ENCODE measurements at places on chromosomes 4 and X.
A peak's percentile ranks its signal among the peaks of the same experiment; 100 is the strongest.

DNA sequence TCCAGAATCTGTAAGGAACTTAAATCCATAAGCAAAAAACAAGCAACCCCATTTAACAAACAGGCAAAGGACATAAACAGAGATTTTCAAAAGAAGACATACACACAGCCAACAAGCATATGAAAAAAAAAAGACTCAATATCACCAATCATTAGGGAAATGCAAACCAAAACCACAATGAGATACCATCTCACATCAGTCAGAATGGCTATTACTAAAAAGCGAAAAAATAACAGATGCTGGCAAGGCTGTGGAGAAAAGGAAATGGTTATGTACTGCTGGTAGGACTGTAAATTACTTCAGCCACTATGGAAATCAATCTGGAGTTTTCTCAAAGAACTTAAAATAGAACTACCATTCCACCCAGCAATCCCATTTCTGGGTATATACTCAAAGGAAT is 156.8 kb upstream of the RADX start:
- no peak for DNase-seq

DNA sequence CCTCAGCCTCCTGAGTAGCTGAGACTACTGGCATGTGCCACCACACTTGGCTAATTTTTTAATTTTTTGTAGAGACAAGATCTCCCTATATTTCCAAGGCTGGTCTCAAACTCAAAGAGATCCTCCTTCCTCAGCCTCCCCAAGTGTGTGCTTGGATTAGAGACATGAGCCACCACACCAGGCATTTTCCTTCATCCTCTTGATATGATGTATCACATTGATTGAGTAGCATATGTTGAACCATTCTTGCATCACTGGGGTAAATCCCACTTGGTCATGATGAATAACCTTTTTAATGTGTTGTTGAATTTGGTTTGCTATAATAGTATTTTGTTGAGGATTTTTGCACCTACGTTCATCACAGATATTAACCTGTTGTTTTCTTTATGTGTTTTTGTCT is 24.2 kb upstream of the PPM1K start:
- no peak for DNase-seq

DNA sequence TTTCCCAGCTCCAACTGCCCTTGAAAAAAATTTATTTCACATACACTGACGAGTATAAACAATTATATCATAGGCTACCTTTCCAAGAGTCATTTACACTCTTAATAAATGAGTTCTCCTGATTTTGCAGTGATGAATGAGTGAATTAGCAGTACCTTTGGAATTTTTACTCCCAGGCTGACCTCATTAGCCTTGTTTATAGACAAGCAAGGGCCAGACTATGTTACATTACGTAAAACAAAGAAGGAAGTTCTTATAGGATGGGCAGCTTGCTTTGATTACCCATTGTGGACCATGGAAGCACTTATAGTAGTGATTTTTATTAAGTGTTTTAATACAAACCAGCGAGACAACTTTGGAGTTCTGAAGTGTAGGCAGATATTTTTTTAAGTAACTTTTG is 112.9 kb upstream of the C1QTNF7 start:
- DNase-seq, result no peak

DNA sequence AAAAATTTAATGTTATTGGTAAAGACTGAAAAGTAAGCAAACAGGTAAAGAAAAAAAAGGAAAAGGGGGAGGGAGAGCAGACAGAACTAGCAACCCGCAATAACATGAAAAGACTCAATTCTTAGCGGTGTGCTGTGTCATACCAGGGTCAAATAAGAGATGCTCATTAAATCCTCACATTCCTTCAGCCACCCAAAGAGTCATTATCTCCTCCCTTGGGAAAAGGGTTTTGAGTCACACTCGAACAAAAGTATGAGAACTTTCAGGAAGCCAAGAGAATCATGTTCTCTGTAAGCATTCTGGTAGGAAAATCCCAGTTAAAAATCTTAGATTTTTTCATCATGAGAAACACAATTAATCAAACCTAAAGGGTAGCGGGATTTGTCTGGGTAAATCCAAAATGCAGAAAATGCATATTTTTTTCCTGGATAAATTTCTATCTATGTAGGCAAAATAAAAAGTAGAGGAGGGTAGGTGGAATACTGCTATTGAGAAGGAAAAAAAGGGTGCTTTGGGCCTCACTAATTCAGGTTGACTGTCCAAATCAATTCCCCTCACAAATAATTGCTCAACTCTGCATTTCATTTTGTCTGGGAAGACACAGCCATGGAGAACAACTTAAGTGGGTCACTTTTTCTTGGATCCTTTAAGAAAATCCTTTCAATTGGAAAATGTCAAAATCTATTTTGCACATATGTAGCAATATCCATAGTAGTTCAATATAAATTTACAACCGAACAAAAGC is 23.2 kb downstream of the TNIP3 start:
- DNase-seq, result no peak

- no peak for DNase-seq
Observed at GRCh38 chrX:42399632-42400024, 378.3 kb downstream of the PPP1R2C start.

GRCh38 chr4:96383349-96383748 is 543.5 kb downstream of the PDHA2 start:
- no peak for DNase-seq

DNA sequence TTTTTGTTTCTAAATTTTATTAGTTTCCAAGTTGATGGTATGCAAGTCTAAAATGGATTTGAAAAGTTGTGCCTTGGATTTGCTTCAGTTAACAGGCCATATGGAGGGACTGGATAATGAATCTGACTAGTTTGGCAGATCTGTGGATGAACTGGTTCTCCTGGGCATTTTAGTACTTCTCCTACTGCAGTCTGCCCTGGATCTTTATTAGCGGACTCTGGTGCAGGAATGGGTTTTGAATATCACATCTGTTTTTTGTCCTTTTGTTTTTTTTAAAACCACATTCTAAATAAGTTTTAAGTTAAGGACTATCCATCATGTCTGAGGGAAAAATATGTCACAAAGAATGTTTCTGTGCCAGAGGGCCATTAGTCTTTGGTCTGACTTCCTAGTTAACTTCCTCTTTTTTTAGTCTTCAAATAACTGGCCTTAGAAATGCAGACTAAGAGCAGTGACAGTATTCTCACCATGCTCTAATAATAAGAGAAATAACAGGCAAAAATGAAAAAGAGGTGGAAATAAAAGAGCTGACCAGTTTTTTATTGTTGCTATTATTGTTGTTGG is 13.9 kb upstream of the DCK start:
- DNase-seq, result no peak

DNA sequence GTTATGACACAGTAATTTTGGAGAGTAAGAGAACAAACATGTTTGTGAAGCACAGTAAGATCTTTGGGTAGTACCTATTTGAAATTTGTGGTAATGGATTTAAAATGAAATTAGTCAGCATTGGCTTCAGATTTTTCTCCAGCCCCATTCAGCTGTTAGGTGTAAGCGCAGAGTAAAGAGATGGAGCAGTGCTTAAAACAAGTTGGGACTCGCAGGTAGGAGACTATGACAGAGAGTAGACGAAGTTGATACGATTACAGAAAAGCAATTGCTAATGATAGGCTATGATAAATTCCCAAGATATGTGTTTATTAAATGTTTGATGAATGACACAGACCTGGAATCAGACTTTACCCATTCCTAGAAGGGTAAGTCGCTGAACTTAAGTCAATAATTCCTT is 72.6 kb downstream of the CHIC2 start:
- DNase-seq, result no peak

DNA sequence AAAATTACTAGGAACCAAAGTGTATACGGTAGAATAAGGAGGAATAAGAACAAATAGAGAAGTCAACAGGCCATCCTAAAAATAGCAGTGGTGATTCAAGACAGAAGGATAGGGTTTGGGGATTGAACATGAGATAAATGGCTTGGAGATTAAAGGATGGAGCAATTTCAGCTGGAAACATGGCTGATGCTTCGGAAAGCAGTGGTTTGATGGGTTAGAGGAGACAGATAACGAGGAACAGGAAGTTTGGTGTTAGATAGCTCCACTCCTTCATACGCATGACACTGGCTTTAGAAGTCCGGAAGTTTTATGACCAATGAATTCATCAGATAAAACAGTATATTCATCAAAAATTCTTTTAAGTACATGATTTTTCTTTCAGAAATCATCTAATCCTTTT is 70.8 kb upstream of the GALNTL6 start:
- no peak for DNase-seq

GRCh38 chr4:82891707-82892466 is 934 bp upstream of the SEC31A start:
- no peak for DNase-seq

- no peak for DNase-seq
Observed at GRCh38 chr4:77920371-77920770, 57.7 kb downstream of the MRPL1 start.

- peak; percentile 24 for DNase-seq
Observed at GRCh38 chr4:83212041-83212851, 72.4 kb downstream of the COQ2 start.

- no peak for DNase-seq
Observed at GRCh38 chr4:54032558-54033135, 31.8 kb downstream of the CHIC2 start.

- DNase-seq, result no peak
Observed at GRCh38 chr4:112213091-112213490, 18.5 kb upstream of the AP1AR start.

DNA sequence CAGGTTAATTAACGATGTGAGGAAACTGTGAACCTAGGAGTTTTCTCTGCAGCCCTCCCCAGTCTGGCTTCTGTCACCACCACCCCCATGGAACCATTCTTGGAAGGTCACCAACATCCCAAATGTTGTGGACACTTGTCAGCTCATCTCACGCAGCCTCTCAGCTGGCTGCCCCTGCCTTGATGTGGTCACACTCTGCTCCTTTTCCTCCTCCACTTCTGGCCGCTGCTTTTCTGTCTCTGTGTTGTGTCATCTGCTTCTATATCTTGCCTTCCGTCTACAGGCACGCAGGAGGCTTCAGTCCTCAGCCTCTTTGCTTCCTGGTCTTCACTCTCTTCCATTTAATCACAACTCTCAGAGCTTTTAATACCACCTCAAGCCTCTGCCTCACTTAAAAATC is 371.5 kb upstream of the SLIT2 start:
- no peak for DNase-seq

DNA sequence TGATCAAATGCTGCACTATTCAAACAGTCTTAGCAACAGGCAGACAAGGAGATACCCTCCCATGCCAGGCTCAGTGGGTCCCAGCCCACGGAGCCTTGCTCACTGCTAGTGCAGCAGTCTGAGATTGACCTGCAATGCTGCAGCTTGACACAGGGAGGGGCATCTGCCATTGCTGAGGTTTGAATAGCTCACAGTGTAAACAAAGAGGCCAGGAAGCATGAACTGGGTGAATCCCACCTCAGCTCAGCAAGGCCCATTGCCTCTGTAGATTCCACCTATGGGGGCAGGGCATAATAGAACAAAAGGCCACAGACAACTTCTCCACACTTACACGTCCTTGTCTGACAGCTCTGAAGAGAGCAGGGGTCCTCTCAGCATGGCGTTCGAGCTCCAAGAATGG is 26.6 kb upstream of the ZXDB start:
- DNase-seq, result no peak

GRCh38 chr4:654871-655463 is 19.1 kb downstream of the ATP5ME start:
- DNase-seq, result no peak

DNA sequence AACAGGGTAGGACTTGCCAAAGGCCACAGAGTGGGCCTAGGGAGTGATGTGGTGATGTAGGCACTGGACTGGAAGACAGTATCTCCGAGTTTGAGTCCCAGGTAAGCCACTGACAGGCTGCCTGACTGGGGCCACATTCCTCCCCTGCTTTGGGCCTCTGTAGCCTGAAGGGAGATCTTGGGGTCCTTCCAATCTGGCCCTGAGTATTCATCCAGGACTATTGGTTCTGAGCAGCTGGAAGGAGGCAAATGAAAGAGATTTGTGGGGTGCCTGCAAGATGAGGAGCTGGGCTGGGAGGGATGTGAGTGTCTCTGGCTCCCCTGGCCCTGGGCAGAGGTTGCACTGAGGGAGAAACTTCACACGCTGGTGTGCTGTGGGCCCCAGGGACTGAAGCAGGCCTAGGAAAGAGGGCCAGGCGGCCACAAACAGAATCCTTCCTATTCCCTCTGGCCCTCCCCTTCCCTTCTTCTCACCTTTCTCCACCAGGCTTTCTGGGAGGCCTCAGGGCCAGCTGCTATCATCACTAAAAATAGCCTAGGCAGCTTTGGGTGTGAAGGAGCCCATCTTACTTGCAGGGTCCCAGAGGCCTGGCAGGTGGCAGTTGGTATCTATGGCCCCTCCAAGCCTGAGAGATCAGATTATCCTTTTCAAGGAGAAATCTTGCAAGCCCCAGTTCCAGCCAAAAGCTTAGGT is 70.1 kb downstream of the PJA1 start:
- DNase-seq, result no peak

GRCh38 chrX:14412686-14413085 is 116.7 kb upstream of the GLRA2 start:
- DNase-seq, result no peak

DNA sequence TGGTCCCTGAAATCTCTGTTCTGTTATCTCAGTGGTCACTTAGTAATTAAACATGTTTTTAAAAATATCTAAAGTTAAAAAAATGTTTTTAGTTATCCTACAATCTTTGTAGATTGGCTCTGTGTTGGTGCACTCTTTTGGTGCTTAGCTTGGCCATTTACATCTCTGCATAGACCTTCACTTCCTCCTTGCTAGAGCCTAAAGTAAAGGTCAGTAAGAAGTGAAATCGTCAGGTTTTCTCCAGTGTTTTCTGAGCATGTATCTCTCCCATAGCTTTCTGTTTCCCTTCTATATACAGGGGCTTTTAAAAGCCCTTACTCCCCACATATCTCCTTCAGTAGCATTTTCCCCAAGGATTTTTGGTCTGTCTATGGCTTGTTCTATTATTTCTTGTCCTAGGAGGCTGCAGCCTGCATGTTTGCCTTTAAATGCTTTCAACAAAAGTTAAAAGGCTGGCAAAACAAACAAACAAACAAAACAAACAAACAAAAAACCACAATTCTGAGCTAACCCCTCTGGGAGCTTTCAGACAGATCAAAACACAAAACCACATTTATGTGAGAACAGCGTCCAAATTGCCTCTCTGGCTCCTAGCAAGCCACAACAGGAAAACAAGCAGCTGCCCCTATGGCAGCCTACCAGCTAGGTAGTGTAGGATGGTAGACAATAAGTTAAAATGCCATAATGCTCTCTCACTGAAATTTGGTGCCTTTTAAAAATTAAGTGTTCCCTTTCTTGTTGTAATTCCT is 27.3 kb upstream of the GPRASP2 start:
- no peak for DNase-seq

DNA sequence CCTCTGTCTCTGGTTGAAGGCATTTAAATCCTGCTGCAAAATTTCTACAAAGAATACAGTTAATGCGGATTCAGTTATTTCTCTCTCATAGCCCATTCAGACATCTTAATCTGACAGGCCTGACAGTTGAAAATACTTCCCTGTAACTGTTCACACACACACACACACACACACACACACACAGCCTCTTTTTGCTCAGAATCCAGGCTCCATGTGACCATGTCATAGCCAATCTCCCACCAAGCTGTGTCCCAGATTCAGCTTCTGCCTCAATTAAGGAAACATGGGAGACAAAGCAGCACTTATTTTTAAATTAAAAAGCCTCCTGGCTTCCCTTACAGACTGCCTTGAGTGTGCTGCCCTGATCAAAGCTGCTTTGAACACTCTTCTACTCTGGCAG is 49.3 kb upstream of the EFHC2 start:
- no peak for DNase-seq

- DNase-seq, result no peak
Observed at GRCh38 chr4:98614094-98614493, 44.3 kb downstream of the TSPAN5 start.

All from activated T-cell treated with anti-CD3 and anti-CD28 coated beads, Interleukin-2, amount 50 U/mL, for 72 hours (primary cell).